ENCODE measurements at places on chromosomes 13 and 19. TPM values are rescaled to one million over a fixed set of nuclear protein-coding genes. Genes with fewer than 3 reads are reported as not detected.

DNA sequence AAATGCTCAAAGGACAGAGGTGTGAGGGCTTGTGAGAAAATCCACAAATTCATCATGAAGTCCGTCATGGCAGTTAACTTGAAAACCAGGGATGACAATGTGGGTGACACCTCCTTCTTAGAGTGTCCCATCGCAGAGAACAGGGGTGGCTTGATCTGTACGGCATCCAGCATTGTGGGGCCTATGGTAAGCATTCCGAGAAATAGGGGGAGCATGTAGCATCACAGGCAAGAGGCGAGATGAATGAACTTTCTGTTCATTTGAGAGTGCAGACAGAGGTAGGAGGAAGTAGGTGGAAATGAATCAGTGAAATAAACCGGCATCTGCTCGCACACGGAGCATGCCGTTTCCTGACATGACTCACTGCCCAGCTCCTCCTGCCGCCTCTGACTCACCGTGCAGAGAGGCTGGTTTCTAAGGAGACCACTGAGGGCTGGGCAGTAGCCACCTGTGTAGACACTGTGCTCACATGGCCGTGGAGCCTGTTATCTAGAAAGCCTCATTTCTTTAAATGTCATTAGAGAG is 339.0 kb downstream of the RFC3 start:
- peak overlapping the region; percentile 20 for H3K4me3 ChIP-seq
- peaks cover 14% of the 10 kb centered on the region for H3K4me1 ChIP-seq
- DNase-seq = peak; percentile 80
- H3K27me3 ChIP-seq = peaks cover 24% of the 10 kb centered on the region

Gene LPAR6
- total RNA-seq = 6.8 TPM

Gene KISS1R
- 14.3 TPM for total RNA-seq

- no peak for DNase-seq
- H3K36me3 ChIP-seq = no peaks in the 10 kb centered on the region
- no peaks in the 10 kb centered on the region for H3K27me3 ChIP-seq
- H3K4me1 ChIP-seq = no peaks in the 10 kb centered on the region
- H3K4me3 ChIP-seq = no peak overlapping the region
- no peak overlapping the region for H3K27ac ChIP-seq
These were observed 888.5 kb downstream of the UQCRFS1 start for GRCh38 chr19:28324275-28325060.

DNA sequence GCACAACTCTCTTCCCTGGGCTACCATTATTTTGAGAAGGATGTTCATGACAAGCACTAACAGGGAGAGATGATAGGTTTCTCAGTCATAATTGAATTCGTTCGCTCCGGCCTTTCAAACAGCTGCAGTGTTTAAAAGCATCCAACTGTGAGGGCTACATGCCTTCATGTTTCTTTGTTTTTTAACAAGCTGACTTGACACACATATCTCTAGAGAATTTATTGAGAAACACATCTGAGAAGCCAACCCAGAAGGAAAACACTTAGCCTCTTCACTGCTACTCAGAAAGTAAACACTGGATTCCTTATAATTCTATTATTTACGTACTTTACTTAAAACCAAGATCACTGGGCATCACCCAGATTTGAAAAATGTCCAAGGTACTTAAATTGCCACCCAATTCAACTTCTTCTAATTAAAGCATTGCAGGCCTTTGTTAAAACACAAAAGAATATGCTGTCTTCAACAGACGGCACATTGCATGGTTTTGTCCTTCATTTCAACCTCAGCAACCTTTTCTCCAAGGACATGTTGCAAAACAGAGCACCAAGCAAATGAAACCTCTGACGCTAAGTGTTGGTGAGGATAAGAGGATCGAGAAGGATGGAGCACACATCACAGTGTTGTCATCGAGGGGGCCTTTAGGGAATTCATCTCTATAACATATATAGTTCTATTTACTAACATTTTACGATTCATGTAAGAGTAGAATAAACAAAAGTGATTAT is 75.8 kb downstream of the TBC1D4 start:
- H3K27ac ChIP-seq = no peak overlapping the region
- H3K4me1 ChIP-seq = no peaks in the 10 kb centered on the region
- peaks cover 9% of the 10 kb centered on the region for H3K27me3 ChIP-seq
- no peak for DNase-seq
- no peaks in the 10 kb centered on the region for H3K36me3 ChIP-seq

DNA sequence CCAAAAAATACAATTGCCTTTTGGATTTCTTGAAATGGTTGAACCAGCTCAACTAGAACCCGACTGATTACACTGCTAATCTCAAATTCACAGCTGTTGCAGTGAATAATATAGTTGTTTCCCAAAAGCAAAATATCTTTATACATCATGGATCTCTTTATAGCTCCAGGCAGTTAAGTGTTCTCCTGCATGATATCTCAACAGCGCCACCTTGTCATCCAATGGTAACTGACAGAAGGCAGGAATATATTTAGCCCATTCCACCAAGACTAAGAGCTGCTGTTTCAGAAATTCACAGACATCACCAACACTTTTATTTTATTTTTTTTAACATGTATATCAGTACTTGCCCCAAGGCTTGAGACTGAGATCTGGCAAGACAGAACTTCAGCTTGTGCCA is 1141.0 kb upstream of the PRR20A start:
- no peaks in the 10 kb centered on the region for H3K36me3 ChIP-seq
- DNase-seq = no peak
- no peak overlapping the region for H3K27ac ChIP-seq
- no peak overlapping the region for H3K4me3 ChIP-seq
- H3K4me1 ChIP-seq = no peaks in the 10 kb centered on the region
- H3K27me3 ChIP-seq = no peaks in the 10 kb centered on the region

DNA sequence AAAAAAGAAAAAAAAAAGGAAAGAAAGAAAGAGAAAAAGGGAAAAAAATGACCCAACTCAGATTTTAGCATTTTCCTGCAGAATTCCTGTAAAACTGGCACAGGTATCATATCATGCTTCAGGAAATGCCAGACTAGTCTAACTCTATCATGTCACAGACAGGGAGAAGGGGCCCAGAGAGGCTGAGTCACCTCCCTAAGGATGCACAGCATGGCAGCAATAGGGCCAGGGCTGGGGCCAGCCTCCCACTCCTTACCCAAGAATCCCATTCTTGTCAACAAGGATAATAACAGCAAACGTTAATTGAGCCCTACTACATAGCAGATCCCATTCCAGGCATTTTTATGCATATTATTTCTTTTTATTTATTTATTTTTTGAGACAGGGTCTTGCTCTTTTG is 8.5 kb downstream of the GPR4 start:
- DNase-seq = no peak
- H3K4me3 ChIP-seq = no peak overlapping the region
- no peak overlapping the region for H3K27ac ChIP-seq
- peaks cover 19% of the 10 kb centered on the region for H3K4me1 ChIP-seq

DNA sequence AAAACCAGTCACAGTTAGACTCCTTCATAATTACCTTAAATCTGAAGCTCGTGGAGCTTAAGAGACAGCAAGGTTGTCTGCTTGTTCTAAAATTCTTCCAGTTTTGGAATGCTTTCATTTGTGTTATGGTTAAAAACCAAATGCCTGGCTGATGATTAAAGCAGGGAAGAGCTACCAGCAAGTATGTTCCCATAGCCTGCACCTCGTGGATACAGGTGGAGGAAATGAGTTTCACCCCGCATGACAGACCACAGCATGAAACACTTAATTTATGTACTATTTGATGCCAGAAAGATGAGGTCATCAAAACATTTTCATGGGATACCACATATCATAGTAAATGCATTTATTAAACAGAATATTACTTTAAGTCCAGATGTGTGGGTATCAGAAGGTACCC is 416 bp upstream of the DOCK9 start:
- peaks cover 78% of the 10 kb centered on the region for H3K4me1 ChIP-seq
- H3K27me3 ChIP-seq = no peaks in the 10 kb centered on the region
- H3K27ac ChIP-seq = no peak overlapping the region
- no peaks in the 10 kb centered on the region for H3K36me3 ChIP-seq
- H3K4me3 ChIP-seq = no peak overlapping the region
